ENCODE measurements at places on chromosomes 13 and 19. TPM values are rescaled to one million over a fixed set of nuclear protein-coding genes. Genes with fewer than 3 reads are reported as not detected.

The CNMD gene
- not detected for total RNA-seq

The TBC1D17 gene
- 32.1 TPM for total RNA-seq

The ATP8B3 gene
- total RNA-seq: 7.3 TPM

The MAB21L1 gene
- 0.14 TPM for total RNA-seq

The GRK1 gene
- not detected for total RNA-seq

The PEX11G gene
- total RNA-seq: 5.5 TPM

The COL4A1 gene
- total RNA-seq: 365 TPM
